ENCODE measurements at places on chromosomes 2 and 18.

DNA sequence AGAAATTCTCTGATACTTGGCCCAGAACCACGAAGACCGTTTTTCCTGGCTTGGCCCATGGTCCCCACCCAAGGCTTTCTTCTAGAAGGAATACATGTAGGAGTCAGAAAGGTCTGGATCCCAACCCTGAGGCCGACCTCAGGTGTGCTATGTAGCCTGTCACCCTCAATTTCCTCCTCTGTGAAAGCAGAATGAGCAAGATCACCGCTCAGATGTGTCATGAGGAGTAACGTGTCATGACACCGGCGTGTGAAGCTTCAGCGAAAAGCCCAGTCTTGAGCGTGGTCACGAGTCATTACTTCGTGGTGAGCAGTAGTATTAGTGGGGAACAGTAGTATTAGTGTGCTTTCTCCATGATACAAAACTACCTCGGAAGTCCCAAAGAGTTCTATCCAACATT lies 103.4 kb downstream of the ALPK2 start:
- no peak for DNase-seq

DNA sequence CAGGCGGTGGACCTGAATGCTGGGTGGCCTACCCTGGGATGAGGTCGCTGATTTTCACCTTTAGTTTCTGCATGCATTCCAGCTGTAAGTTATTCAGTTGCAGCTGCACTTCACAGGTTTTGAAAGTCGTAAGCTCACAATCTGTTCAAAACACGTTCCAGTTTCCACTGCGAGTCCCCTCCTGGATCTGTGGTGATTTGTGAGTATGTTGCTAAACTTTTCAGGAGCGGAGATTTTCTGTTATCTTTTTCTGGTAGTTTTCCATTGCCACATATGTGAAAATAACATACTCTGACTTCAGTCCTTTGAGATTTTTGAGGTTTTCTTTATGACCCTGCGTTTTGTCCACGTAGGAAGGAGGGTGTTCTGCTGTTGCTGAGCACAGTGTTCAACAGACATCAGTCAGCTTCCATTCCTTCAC lies 102.1 kb downstream of the SNTG2 start:
- DNase-seq = no peak

- DNase-seq = no peak
Measured at GRCh38 chr2:196380098-196380497, 208.7 kb upstream of the STK17B start.

GRCh38 chr2:178105566-178105965 lies 6.7 kb upstream of the RBM45 start:
- DNase-seq = no peak

DNA sequence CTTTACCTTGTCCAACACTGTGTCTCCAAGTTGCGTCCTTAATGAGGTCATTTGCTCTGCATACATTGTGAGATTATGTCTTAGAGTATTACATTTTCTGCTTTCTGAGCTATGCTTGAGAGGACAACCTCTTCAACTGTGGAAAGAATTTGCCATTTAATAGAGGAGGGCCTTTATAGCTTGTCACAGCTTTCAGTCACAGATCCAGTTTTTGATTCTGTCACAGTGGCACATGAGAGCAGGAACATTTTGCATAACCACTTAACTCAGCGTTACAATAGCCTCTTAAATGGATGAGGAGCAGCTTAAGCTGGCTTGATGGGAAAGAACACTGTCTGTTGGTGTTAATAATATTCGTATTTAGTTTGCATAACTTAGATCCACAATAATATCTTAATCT lies 63.0 kb downstream of the RHBDD1 start:
- DNase-seq = no peak

- no peak for DNase-seq
Measured at GRCh38 chr2:105373895-105374401, 24.9 kb downstream of the FHL2 start.

DNA sequence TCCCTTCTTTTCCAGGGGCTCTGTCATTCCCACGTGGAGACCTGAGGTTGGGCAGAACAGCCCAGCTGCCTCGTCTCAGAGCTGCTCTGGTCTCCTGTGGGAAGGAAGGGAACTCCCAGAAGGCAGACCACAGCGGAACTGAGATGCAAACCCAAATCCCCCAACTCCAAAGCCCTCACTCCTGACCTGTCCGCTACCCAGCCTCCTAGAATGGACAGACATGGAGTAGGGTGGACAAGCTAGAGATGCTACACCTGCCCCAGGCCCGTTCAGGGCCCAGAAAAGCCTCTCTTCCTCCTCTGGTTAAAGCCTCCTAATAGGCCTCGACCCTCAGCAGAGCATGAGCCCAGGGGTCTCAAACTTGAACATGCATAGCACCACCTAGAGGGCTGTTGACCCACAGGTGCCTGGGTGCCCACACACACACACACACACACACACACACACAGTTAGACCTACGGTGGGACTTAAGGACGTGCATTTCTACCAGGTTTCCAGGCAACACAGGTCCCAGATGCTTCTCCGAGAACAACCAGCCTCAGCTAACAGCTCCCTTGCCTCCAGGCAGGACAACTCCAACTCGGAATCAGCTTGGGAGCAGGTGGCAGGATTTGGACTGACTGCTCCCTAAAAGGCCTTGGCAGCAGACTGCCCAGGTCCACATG lies 93.5 kb downstream of the TNS1 start:
- no peak for DNase-seq

GRCh38 chr18:47915930-47916329 lies 14.5 kb downstream of the SMAD2 start:
- DNase-seq = no peak

GRCh38 chr18:37511721-37512298 lies 53.8 kb downstream of the CELF4 start:
- DNase-seq = no peak

- no peak for DNase-seq
Measured at GRCh38 chr18:60684843-60685513, 312.4 kb upstream of the MC4R start.

- no peak for DNase-seq
Measured at GRCh38 chr2:43482961-43483360, 112.9 kb downstream of the THADA start.
